Stomach (tissue), 19 donors: ENCODE measurements at places on chromosomes 2 and 18. TPM values are rescaled to one million over a fixed set of nuclear protein-coding genes. Genes with fewer than 3 reads are reported as not detected.

Gene INHA
- not detected for polyA plus RNA-seq

- no peak for DNase-seq
Observed at GRCh38 chr18:711310-711656, 1.1 kb downstream of the ENOSF1 start.

- DNase-seq: peak; percentile 57
Observed at GRCh38 chr2:212912445-212913103, 238.8 kb downstream of the IKZF2 start.

Gene SERPINB7
- polyA plus RNA-seq: 0.23 TPM

GRCh38 chr18:68314403-68314802 is 400.5 kb downstream of the TMX3 start:
- DNase-seq: no peak

- peak; percentile 90 for DNase-seq
Observed at GRCh38 chr2:240604291-240604938, 17.9 kb downstream of the CAPN10 start.

DNA sequence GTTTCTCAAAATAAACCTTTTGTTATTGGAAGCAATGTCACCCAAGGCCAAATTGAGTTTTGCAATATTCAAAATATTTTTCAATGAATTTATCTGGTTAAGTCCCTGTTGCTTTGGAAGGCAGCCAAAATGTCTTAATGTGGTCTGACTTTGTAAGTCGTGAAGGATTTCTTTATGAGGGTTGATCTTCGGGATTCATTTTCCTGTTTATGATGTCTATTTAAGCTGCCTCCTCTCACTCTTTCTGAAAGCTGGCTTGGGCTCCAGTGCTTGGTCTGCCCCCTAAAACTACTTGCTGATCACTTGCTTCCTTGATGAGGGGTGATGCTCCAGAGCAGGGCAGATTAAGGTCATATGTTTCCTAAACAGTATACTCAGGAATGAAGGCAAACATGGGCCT is 141.1 kb downstream of the ANTXR1 start:
- peak; percentile 34 for DNase-seq

DNA sequence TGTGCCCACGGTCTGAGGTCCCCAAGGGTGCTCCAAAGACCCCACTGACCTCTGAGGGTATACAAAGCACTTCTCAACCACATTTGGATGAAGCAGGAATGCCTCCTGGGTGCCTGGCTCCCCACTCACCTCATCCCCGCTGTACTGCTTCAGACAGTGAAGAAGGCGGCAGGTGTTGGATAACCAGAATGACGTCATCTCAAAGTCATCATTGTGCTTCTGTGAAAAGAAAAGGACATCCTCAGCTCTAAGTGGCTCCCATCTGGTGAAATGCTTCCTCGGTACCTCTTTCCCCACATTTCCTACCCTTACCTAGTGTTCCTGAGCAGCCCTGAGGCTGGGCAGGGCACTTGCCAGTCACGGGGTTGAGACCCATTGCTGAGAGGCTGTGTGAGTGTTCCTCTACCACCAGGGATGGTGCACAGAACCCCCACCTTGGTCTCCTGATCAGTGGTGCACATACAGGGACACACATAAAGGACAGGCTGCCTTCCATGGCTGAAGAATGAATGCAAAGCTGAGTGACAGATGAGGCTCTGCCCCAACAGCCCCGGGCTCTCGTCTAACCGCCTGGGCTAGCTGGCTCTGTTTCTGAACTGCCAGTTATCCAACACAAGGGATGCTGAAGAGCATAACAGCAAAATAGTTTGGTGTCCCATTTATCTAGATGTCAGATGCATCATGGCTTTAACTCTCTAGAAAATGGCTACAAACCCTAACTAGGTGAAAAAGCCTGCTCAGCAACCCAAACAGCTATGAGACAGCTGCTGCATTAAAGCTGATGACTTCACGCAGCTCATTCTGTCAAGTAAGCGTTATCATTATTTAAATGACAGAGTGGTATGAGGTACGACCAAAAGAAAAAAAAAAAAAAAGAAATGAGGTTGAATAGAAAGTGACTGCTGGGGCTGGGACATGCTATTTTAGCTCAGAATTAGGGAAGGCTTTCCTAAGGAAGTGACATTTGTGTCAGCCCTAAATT is 28.2 kb upstream of the ACAA2 start:
- no peak for DNase-seq

DNA sequence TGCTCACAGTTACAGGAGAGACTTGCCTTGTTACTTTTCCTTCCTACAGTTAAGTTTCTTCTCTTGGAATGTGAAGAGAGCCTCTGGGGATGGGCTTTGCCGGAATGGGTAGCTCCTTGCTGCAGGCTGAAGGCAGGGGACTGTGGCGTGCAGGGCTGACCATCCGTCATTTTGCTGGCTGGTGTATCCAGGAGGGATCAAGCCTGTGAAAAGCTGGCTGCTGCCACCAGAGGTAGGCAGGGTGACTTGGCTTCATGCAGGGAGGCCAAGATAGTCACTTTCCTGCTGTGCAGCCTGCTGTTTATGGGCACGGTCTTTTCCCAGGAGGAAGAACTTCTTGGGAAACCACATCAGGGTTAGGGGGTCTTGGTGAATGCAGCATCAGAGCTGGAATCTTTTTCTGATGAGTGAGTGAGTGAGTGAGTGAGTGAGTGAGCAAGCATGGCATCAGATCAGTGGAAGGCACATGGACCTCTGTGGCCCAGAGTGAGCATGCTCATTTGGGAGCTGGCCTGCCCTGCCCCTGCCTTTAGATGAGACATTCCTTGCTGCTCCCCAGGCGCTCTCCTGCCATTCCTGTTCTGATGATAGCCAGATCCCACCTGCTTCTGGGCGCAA is 33.0 kb downstream of the FHOD3 start:
- DNase-seq: no peak

Gene LAMA3
- polyA plus RNA-seq: 11.3 TPM

- no peak for DNase-seq
Observed at GRCh38 chr2:69768235-69768634, 26.3 kb downstream of the ANXA4 start.

DNA sequence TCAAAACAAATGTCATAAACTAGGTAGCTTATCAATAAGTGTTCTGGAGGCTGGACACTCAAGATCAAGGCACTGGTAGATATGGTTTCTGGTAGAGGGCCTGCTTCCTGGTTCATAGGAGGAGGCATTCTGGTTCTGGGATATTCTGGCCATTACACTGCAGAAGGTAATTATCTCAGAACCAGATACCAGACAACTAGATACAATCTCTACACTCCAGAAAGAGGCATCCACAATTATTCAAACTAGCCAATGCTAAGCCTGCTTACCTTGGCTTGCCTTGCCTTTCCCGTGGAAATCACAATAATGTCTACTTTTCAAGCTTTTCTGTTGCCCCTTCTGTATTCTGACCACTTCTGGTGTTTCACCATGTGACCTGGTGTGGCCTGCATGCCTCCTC is 785.2 kb upstream of the GYPC start:
- no peak for DNase-seq

GRCh38 chr2:31950946-31951562 is 59.8 kb downstream of the MEMO1 start:
- DNase-seq: no peak

Gene POTEJ
- not detected for polyA plus RNA-seq

Gene PPM1G
- polyA plus RNA-seq: 47.2 TPM

DNA sequence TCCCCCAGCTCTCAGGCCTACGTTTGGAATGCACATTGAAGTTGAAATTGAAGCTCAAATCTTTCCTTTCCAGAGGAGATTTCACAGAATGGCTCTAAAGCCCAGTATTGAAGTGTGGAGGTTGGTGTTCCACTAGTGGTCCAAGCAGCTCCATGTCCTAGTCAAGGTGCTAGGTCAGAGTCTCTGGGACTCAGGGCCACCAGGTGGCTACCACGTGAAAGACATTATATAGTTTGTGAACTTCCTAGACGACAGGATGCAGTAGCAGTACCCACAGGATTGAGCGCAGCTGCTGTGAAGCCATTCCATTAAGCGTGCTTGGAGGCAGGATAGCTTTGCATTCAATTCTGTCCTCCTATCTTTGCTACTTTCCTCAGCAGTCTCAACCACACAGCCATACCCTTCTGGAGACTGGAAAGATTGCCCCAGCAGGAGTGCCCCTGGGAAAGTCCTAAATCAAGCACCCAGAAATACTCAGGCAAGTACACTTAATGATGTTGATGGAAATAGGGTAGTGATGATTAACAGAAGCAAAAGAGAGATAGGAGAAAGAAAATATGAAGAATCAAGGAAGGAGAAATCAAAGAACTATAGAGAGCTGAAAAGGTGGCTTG is 4.7 kb upstream of the TGFA start:
- no peak for DNase-seq

DNA sequence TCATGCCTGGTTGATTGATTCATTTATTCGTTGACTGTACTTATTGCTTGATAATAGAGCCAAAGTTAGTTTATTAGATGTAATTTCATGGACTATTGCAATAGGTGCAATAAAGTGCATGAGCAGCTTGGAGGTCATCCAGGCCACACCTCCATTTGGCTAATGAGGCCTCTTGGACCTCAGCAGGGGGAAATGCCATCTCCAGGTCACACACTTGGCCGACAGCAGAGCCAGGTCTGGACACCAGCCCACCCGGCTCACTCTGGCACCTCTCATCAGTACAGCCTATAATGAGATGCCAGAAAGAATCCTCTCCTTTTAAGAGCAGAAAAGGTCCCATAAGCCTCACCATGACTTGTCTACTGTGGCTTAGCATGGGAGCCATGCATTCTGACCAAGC is 71.2 kb upstream of the AFF3 start:
- DNase-seq: no peak

- DNase-seq: peak; percentile 67
Observed at GRCh38 chr2:98769784-98770183, 38.9 kb upstream of the MGAT4A start.

Gene ATP8B1
- 14.9 TPM for polyA plus RNA-seq

DNA sequence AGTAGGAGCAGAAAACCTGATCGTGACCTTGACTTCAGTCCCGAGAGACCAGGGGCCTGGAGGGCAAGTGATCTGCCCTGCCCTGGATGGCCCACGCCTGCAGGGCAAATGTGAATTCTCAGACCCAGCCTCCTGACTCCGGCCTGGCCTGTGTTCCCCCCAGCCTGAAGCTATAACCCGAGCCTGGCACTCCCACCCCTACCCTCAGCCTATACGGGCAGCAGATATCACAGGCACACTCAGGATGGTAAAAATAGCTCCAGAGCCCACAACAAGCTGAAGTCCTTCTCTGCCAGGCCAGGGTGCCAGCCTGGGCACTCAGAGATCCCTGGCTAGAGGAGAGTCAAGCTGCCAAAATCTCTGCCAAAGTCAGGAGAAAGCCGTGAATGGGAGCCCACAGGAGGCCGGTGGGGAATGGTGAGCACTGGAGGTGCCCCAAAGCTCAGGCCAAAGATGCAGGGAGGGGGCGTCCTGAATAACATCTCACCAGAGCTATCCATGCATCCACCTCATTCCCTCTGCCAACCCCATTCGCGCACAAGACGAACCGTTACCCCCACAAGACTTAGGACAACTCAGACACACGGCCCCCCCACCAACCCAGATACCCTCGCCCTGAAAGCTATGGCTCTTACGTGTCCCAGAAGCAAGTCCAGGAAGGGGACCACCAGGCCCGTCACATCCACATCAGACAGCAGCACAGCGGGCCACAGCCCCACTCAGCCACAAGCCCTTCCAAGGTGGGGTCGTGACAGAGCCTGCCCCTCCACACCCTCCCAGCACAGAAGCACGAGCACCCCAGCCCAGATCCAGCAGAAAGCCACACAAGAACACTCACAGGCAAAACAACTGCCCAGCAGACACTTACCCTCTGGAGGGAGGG is 144.9 kb downstream of the TNS1 start:
- no peak for DNase-seq

DNA sequence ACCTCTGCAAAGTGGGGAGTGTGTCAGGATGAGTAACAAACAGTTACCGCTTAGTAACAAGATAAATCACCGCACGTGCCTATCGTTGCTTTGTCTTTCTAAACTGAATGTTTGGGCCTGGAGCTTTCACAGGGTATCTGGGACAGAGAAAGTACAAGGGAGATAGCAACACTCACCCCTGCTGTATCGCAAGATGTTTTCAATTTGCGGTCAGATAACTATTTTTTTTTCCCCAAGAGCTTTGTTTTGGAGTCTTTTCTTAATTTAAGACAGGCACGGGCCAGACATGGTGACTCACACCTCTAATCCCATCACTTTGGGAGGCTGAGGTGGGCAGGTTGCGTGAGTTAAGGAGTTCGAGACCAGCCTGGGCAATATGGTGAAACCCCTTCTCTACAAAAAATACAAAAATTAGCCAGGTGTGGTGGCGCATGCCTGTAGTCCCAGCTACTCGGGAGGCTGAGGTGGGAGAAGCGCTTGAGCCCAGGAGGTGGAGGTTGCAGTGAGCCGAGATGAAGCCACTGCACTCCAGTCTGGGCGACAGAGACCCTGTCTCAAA is 146.6 kb downstream of the GBX2 start:
- DNase-seq: no peak

DNA sequence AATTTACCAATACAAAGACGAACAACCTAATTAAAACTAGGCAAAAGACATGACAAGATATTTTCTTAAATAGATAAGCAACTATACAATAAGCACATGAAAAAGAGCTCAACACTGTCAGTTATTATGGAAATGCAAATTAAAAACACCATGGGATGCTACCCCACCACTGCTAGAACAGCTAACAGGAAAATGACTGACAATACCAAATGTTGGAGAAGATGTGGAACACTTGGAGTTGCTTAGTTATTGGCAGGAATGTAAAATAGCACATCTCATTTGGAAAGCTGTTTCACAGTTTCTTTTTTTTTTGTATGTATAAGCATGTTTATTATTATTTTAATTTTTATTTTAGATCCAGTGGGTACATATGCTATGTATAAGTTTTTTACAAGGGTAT is 84.4 kb downstream of the CYRIA start:
- no peak for DNase-seq

Gene CAVIN2
- polyA plus RNA-seq: 6.2 TPM

GRCh38 chr2:141501752-141502151 is 629.1 kb downstream of the LRP1B start:
- no peak for DNase-seq
